NCI-H774 (cell line): ENCODE measurements at places on chromosomes 1 and 21.

DNA sequence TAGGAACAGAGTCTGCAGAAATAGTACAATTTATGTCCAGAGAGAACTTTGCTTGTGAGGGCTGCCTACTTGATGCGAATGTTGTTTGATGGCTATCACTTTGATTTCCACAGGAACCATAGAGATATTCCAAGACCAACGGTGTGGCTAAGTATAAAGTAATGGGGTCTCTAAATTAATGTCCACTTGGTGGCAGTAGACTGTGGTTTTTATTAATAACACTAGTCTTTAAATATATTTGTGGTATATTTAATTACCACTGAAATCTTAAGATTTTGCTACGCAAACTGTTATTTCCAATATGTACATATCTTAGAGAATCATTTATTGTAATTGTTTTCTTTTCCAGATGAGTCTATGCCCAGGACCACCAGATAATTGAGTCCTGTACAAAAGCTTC, 647.9 kb downstream of the PLA2G4A start:
- DNase-seq = no peak

DNA sequence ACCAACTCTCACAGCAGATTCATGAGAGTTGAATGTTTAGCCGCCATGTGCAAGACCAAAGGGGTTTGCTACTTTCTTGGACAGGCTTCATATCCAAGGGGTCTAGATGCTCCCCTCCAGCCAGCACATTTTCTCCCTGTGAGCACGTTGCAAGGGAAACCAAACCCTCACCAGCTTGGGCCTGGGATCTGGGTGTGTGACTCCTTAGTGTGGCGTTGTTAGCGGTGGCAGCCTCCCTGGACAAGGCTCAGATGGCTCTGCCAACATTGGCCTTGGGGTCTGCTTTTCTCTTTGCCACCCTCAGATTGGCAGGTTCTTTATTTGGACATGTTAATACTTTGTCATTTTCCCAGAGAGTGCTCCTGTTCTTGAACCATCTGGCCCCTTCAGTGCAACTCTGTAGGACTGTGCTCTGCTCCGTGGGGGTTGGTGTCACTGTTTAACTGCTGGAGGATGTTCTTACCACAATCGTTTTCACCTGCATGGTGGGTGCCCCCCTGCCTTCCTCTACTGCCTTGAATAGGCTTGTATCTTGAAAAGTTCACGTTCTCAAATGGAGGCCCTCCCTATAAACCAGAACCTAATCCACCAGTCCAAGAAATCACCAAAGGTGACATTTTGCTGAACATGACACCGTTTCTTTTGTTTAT, 13.4 kb downstream of the ABCG1 start:
- DNase-seq = no peak

- DNase-seq = no peak
Measured at GRCh38 chr1:151815716-151816327, 10.6 kb upstream of the LINGO4 start.

GRCh38 chr1:217896490-217896889, 265.3 kb downstream of the SPATA17 start:
- no peak for DNase-seq

- DNase-seq = no peak
Measured at GRCh38 chr1:67171978-67172377, 5.7 kb downstream of the IL23R start.

DNA sequence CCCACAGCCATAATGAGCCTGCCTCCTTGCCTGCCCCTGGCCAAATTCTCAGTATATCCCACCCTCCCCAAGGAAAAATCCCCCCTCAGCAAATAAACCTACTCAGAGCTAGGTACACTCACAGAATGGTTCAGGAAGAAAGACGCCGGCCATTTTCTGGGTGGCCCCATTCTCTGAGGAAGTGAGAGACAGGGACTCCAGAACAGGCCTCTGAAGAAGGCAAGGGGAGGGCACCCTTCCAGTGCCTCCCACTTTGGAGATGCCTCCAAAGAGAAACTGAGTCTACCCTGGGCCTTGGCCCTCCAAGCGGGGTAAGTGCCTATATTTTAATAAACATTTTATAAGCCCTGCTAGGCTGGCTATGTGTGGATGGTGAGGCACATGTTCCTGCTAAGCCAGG, 2.3 kb downstream of the PACC1 start:
- DNase-seq = no peak

DNA sequence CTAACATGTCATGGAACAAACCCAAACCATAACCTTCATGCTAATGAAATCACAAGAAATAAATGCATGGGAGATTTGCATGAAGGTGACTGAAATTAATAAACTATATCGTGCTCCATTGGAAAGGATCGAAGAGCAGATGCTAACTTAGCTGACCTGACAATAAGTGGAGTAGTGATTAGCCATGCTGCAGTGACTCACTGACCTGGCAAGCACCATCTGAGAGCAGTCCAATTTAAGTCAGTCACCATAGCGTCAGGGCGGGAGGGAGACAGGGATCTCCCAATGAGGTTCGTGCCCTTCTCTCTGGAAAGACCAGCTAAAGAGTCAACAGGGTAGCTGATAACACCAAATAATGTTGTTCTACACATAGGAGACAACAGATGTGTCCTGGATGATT, 21.5 kb downstream of the OLIG2 start:
- no peak for DNase-seq

GRCh38 chr1:218408942-218409341, 63.8 kb downstream of the TGFB2 start:
- DNase-seq = no peak

DNA sequence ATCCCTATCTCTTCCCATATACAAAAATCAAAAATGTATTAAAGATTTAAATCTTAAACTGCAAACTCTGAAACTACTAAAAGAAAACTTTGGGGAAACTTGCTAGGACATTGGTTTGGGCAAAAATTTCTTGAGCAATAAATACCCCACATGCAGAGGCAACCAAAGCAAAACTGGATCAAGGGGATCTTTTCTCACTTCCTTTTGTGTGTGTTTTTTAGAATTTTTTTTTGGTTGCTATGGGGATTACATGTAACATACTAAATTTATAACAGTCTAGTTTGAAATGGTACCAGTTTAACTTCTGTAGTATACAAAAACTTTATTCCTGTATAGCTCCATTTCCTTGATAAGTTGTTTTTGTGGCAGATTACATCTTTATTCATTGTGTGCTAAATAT, 16.8 kb downstream of the MAST2 start:
- DNase-seq = no peak

GRCh38 chr1:16111771-16112595, 38.5 kb upstream of the FAM131C start:
- no peak for DNase-seq

DNA sequence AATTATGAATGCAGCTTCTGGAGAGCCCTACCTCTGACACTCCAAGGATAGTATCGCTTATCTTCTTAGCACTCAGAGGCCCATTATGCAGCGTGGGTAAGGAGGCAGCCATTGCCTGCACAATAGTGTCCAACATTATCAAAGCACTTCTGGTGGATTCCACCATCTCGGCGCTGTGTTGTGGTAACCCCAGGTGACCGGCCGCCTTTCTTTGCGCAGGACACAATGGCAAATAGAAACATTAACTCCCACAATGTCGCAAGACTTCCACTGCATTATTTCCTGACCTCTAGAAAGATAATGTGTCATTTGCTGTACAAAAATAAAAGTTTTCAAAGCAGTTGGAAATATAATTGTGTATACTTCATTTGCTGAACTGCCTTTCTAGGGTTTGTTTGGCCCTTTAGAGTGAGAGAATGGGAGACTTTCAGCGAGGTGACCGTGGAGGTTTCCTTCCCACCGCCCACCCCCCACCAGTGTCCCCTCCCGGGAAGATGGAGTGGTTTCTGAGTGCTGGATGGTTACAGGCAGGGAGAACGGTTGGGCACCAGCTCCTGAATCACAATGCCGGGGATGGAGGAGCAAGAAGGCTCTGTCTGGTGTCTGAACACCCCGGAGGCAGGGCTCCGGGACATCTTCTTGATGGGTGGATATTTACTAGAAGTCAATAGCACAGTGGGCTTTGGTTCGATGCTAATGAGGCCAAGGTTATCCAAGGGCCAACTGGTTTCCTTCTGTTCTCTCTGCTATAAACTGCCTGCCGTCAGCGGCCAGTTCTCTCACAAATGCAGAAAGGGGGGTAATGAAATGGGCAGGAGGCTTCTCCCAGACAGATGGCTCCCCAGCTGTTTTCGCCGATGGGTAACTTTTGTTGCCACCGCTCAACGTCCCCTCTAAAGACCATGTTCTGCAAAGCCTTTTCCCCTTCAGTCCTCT, 215.4 kb upstream of the PROX1 start:
- DNase-seq = no peak

- DNase-seq = no peak
Measured at GRCh38 chr1:208153386-208153785, 90.8 kb downstream of the PLXNA2 start.

DNA sequence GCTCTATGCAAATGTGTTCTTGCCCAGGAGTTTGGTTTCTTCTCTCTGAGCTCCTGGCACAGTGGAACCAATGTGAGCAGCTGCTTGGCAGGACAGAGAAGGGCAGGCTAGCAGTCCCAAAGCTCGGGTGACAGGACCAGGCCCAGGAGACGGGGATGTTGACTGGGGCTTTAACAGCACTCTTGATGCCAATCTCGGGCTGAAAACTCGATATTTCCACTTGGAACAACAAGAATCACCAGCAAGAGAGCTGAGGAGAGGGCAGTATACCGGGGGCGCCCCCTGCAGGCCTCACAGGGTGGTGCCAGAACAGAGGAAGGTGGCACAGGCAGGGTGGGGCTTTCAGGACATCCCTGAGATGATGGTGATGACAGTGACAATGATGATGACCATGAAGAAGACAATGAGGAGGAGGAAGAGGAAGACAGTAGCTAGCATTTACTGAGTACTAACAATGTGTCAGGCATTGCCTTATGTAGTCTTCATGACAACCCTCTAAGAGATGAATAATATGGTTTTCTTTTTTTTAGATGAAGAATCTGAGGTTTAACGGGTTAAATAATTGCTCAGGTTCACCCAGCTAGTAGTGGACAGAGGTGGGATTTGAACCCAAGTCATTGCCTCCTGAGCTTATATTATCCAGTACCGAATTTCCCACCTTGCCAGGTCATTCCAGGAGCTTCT, 2.7 kb upstream of the KCNJ9 start:
- no peak for DNase-seq

DNA sequence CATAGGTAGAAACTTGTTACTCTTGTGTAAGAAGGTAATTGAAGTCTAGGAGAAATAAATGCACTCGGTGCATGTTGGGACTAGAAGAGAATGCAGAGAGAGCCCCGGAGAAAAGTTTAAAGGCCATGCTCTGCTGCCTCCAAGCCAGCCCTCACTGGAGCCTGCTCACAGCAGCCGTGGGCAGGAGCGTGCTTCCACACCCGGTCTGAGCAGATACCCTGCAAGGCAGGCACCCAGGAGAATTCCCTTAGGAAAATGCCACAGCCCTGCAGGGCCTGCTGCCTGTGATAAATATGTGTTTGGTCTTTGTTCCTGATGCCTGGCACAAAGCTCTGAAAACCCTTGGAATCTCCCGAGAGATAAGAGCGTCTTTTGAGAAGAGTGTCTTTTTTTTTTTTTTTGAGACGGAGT, 22.8 kb downstream of the C2CD2 start:
- no peak for DNase-seq

DNA sequence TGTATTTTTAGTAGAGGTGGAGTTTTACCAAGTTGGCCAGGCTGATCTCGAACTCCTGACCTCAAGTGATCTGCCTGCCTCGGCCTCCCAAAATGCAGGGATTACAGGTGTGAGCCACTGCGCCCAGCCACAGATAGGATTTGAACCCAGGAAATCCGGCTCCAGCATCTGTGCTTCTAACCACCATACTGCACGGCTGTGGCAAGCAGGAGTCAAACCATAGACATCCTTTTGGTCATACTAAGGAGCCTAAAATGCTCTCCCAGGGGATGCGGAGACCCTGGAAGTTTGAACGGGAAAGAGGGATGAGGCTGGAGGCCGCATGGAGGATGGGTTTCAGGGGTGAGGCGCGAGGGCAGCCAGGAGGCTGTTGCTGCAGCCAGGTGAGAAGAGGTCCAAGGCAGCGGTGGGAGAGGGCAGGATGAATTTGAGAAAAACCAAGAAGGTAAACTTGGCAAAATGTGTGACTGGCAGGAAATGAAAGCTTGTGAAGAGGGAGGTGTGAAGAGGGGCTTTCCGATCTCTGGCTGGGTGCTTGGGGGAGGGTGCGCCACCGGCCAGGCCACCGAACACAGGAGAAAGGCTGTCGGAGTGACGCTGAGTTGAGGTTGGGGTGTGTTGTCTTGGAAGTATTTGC, 24.0 kb upstream of the CDK18 start:
- no peak for DNase-seq

GRCh38 chr1:112692681-112693080, 14.2 kb downstream of the RHOC start:
- DNase-seq = no peak

GRCh38 chr1:115430441-115431158, 92.6 kb upstream of the NGF start:
- peak; percentile 4 for DNase-seq

- peak; percentile 15 for DNase-seq
Measured at GRCh38 chr1:41448821-41449220, 35.7 kb downstream of the EDN2 start.

DNA sequence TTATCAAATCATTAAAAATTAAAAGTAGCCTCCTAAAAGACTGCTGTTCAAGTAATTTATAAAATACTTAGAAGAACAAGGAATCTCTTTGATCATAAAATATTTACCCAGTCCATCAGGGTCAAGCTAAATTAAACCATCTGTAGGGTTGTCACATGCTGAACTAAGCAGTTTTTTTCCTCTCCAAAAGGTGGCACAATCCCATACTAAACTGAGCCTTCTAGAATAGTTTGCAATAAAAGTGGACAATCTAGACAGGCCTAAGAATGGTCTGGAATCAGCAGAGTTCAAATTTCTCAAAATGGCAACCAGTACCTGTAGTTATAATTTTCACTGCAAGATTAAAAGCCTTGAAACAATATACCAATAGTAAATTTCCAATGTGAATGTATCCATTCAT, 194.8 kb downstream of the EIF4G3 start:
- no peak for DNase-seq

GRCh38 chr21:45001134-45002095, 61.6 kb downstream of the SLX9 start:
- no peak for DNase-seq

GRCh38 chr1:108050158-108050557, 85.2 kb upstream of the VAV3 start:
- no peak for DNase-seq

- no peak for DNase-seq
Measured at GRCh38 chr1:115398745-115399144, 60.7 kb upstream of the NGF start.

DNA sequence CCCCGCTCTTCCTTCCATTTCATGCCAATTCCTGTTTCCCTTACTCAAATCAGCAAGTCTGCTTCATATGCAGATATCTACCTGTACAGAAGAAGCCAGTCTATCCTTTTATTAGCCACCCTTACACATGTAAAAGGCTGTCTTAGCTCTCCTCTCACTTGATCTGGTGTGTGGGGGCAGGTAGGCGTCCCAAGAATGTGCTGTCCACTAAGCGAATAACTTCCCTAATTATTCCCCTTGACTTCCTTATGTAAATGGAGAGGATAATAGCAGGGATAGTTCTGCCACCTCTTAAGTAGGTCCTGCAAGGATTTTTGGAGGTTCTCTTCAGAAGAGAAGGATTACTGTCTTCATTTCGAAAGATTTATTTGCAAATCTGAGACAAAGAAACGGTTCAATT, 160.4 kb downstream of the TTLL7 start:
- DNase-seq = no peak
